Stimulated activated CD8-positive, alpha-beta memory T cell treated with anti-CD3 and anti-CD28 coated beads, Interleukin-2, amount 100 ng/mL, for 1 hour (primary cell): ENCODE measurements at places on chromosomes 11 and 22.

- no peak for DNase-seq
Measured at GRCh38 chr11:56909080-56909479, 79.6 kb upstream of the OR5AK2 start.

DNA sequence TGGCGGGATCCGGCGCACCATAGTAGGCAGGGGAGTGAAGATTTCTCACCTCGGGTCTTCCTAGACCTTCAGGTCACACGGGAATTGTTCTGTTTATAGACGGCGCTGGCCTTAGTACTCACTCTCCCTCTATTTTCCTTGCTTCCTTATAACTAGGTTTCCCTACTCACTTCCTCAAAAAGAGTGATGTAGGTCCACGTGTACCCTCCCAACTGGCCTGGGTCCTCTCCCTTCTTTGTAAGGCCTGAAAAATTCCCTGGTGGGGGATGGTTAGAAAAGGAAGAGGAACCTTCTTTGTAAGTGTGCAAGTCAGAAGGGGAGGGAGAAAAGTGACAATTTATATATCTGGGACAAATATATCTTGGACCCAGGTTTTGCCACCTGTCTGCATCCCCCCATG, 2.9 kb upstream of the TMEM9B start:
- no peak for DNase-seq

DNA sequence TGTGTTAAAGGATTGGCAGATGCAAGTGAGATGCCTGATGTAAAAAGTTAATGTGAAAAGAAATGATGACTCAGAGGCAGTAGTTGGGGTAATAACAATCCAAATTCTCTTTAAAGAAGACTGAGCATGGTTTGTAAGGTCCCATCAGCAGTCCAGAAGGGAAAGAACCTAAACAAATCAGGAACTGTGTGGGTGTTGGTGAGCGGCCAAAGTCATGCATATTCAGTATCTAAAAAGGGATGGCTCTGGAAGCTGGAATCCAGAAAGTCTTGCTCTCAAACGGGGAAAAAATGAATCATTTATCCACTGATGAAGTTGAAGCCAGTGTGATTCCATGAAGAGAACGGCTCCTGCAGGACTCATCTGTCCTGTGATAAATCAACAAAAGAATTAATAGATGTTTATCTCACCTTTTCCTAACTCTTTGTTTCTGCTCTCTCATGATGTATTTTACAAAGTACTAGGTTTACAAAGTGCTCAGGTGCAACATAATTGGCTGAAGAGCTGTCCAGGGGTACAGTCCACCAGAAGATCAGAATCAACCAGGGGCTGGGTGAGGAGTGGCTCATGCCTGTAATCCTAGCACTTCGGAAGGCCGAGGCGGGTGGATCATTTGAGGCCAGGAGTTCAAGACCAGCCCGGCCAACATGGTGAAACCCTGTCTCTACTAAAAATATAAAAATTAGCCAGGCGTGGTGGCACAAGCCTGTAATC, 20.5 kb upstream of the SORL1-AS1 start:
- DNase-seq: no peak

- DNase-seq: no peak
Measured at GRCh38 chr11:57571606-57572005, 4.1 kb upstream of the UBE2L6 start.

- no peak for DNase-seq
Measured at GRCh38 chr22:44395118-44396005, 82.6 kb upstream of the SHISAL1 start.

GRCh38 chr11:114880442-114880841, 202.1 kb downstream of the NXPE2 start:
- DNase-seq: no peak

- no peak for DNase-seq
Measured at GRCh38 chr11:2463766-2464277, 19.0 kb downstream of the KCNQ1 start.

- DNase-seq: no peak
Measured at GRCh38 chr11:63821411-63821810, 8.2 kb downstream of the SPINDOC start.

DNA sequence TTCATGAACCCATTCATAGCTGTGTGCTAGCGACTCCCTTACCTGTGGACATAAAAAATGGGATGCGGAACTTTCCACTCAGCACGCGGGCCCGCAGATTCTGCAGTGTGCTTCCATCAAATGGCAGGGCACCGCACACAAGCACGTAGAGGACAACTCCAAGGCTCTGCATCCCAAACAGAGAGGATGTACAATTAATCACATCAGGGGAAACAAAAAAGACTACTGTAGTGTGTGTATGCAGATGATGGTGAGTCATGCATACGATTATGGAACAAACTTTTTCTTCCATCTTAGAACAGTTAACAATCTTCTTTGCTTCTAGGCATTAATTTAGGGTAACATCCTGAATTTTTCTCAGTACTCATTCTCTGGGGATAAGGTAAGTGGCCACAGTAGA, 58.8 kb upstream of the APOA1 start:
- DNase-seq: no peak

DNA sequence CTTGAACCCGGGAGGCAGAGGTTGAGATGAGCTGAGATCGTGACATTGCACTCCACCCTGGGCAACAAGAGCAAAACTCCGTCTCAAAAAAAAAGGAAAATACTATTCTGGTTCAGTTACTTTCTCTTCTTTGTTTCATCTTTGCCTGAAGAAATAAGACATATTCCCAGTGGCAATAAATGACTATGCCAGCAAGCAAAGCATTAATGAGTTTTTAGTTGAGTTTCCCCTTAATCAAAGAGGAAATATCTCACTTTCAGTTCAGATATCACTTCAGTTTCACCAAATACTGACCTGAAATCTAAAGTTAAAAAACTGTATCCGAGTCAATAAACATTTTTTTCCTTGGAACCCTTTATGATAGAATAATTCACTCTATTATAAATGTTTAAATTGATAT, 10.4 kb downstream of the PISD start:
- no peak for DNase-seq

GRCh38 chr11:7353100-7353499, 101.4 kb downstream of the SYT9 start:
- no peak for DNase-seq

GRCh38 chr11:71452199-71453036, 585 bp upstream of the NADSYN1 start:
- no peak for DNase-seq

DNA sequence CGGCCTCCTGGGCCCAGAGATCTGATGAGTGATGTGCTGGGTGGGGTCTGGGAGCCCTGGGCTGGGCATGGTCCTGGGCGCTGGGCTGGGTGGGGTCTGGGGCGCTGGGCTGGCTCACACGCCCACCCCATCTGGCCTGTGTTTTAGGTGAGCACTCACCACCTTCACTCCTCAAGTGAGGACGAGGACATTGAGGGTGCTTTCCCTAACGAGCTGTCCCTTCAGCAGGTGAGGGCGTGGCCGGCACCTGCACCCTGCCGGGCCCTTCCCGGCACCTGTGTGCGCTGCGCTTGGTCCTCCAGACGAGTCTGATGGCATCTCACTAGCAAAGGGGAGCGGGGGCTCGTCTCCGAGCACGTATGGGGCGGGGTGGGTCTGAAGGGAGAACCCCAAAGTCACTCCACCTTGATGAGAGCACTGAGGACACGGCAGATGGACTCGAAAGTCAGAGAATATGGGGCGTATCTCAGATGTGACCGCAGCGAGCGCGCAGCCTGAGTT, 37.9 kb downstream of the SBF1 start:
- no peak for DNase-seq
